Ascending aorta (tissue), 2 donors: ENCODE measurements at places on chromosomes 5 and 9.

DNA sequence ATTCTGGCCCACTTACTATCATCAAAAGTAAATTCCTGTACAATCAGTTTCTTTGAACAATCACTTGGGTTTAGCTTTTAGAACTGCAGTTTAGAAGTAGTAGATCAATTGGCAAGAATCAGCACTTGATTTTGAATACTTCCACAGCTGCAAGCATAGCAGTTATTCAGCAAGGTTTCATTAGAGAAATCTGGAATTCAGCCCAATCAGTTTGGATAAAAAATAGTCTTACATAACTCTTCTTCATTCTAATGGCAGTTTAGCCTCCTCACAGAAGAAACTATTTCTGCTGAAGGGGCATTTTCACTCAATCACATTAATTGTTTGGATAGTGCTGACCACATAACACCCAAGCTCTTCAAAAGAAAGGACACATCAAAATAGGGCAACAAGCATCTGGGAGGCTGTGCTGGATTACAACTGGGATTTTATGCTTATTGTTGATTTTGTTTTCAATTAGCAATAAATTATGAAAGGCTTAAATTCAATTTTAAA, 336.2 kb upstream of the PDE4D start:
- DNase-seq: no peak

DNA sequence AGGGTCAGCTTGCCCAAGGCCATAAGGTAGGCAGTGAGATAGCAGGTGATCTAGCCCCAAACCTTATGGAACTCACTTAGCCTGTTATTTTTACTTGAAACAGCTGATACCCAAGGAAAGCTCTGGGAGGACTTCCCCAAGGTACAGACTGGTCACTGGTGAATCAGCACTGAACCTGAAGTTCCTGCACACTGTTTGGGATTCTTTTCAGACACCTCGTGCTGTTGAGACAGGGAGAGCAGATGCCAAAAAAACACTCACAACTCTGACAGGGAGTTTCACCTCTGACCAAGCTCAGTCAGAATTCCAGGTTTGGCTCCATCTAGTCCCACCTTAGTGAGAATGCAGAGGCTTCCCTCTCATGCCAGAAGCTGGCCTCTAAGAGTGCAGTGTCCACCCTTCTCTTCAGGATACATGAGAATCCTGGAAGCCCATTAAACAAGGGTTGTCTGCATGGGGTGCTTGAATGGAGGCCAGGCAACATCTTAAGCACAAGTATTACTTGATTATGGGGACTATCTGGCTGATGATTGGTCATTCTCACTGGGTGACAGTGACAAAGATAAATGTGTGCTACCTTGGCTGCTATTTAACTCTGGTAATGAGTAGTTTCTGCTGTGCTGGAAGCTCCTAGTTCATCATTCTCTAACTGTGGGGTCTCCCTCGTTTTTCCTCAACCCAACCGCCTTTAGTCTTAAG, 122.8 kb upstream of the SLIT3 start:
- DNase-seq: no peak

- no peak for DNase-seq
Measured at GRCh38 chr9:92242260-92243136, 51.0 kb downstream of the IARS1 start.

DNA sequence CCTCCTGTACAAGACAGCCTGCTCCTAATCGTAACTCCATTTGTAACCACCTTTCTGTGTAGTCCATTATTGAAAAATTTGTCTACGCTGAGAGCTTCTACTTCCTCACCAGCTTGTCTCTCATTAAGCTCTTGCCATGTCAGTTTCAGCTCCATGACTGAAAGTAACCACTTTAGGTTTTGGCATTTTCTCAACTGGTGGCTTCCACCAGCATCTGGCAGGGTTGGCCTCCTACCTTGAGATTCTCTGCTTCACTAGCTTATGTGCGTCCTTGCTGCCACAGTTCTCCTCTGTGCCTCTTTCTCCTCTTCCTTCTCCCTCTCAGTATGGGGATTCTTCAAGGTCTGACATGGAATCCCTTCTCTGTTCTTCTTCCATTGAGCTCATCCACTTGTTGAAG, 31.8 kb downstream of the F2RL2 start:
- no peak for DNase-seq

- DNase-seq: peak; percentile 58
Measured at GRCh38 chr5:463952-464351, 21.0 kb downstream of the EXOC3 start.

DNA sequence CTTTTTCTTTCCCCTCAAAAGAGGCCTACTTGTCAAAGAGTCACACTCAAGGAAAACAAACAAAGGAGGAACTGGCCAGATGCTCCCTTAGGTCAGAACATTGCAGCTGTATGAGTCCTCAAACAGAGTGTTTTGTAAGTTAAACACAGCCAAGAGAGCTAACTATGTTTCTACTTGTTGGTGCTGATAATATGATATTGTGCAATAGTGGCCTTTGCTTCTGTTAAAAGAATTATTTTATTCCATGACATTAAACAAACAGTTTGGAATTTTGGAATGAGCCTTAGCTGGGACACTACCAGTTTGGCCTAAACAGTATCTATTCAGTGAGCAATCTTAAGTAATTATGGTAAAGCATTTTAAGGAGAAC, 56.0 kb upstream of the TPD52L3 start:
- DNase-seq: peak; percentile 70

GRCh38 chr9:79193001-79193400, 378.8 kb upstream of the TLE4 start:
- DNase-seq: no peak

- DNase-seq: no peak
Measured at GRCh38 chr9:113403646-113404045, 2.6 kb upstream of the ALAD start.

- no peak for DNase-seq
Measured at GRCh38 chr9:79902825-79903600, 331.2 kb downstream of the TLE4 start.

DNA sequence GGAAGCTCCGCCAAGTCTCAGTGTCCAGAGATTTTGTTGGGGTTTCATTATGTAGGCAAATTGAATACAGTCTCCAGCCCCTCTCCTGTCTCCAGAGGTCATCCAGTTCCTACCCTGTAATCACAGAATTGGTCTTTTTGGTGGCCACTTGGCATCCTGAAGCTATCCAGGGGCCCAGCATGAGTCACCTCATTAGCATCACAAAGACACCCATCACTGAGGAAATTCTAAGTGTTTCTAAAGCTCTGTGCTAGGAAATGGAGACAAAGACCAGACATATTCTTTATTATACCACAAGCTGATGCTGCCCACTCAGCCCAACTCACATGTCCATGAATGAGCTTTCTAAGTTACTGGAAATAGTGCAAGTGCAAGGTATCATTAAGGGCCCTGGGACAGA, 229.9 kb downstream of the DOCK8 start:
- no peak for DNase-seq

GRCh38 chr5:134189031-134189430, 12.3 kb upstream of the SKP1 start:
- DNase-seq: no peak

DNA sequence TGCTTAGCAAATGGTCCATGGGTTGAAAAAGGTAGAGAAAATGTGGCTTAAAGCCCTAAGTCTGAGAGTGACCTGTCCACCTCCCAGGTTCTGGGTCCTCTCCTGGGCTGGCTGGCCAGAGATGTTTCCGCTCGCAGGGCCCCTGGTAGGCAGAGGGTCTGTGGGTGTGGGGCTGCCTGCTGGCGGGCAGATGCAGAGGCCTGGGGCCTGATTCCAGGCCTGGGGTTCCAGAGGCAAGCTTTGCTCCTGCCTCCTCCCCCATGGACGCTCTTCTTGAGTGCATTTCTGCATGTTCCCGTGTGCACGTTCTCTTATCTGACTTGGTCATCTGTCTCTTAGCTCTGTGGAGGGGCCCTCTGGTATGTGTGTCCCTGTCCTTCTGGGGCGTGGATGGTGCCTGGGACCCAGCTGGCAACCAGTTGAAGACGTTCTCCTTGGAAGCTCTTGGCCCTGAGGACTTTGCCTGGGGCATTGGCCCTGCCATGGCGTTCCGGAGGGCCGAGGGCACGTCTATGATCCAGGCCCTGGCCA, 3.8 kb downstream of the MIGA2 start:
- DNase-seq: no peak

- DNase-seq: no peak
Measured at GRCh38 chr5:142087920-142088679, 20.5 kb upstream of the NDFIP1 start.

GRCh38 chr5:8098081-8098480, 229.1 kb downstream of the MTRR start:
- DNase-seq: no peak

GRCh38 chr9:93955111-93955980, at the start of gene BARX1:
Gene BARX1, minus strand, starts transcription at chr9:93955355. Its CDS starts 209 bp downstream, at chr9:93955146.
- DNase-seq: no peak

- no peak for DNase-seq
Measured at GRCh38 chr5:68054638-68055037, 160.9 kb upstream of the PIK3R1 start.

DNA sequence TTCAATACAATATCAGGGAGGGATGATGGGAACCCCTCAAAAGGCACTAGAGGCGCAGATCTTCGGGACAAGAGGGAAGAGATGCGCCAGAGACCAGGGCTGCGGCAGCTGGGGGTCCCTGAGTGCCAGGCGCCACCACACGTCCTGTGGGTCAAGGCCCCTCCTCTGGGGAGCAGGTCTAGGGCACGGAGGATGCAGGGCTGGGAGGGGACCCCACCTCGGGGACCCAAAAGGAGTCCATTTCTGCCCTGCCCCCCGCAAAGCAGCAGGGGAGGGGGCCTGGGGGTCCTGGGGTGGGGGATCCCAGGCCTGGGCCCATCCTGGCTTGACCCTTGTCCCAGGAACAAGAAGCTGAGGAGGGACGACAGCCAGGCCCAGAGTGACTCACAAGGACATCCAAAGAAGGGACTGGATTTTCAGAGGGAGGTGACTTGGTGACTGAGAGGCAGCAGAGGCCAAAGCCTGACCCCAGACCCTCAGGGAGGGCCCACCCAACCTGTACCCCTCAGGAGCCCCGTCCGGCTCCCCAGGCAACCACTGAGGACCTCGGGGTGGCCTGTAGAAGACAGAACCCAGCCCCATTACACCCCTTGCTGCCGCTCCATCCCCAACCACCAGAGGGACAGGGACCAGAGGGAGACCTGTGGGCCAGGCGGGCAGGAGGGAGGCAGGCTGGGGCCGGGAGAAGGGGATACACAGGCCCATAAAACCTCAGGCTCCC, 54.2 kb downstream of the LRSAM1 start:
- DNase-seq: no peak

GRCh38 chr5:179716286-179716685, 16.3 kb upstream of the MAML1 start:
- DNase-seq: no peak

GRCh38 chr5:102796498-102796897, 41.4 kb downstream of the PAM start:
- no peak for DNase-seq

DNA sequence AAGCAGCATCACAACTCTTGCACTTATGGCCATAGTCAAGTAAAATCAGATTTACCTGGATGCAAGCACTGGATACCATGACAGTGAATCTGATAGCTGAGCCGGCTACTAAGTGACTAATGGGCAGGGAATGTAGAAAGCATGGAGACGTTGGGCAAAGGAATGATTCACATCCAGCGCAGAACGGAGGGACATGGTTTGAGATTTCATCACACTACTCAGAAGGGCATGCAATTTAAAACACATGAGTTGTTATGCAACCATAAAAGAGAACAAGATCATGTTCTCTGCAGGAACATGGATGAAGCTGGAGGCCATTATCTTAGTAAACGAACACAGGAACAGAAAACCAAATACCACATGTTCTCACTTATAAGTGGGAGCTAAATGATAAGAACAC, 169.1 kb upstream of the PIK3R1 start:
- DNase-seq: peak; percentile 69

DNA sequence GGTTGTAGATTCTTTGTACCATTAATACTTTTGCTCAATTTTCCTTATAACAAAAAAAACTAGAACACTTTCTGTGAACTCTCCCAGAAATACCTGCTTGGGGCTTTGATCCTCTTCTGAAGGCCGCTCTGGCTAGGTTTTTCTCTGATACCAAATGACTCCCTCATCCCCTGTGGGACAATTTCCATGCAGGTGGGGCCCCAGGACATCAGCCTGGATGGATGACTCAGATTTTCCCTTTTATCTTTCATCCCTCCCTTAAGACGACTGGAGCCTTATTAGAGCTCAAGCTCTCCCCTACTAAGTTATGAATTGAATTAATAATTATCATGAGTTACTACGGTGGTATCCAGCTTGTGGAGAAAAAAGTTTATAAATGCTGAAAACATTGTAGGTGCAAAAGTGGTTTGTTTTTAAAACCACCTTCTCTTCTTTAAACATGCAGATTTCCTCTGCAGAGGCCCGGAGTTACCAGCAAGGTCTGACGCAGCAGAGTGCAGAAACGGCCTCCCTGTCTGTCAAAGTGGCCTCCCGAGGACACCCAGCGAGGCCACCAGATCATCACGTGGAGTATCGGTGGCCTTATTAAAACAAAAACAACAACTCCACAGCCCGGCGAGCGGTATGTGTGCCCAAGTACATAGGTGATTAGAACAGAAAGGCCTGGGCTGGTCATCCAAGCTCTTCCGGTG, 50.8 kb upstream of the IRX4 start:
- no peak for DNase-seq

DNA sequence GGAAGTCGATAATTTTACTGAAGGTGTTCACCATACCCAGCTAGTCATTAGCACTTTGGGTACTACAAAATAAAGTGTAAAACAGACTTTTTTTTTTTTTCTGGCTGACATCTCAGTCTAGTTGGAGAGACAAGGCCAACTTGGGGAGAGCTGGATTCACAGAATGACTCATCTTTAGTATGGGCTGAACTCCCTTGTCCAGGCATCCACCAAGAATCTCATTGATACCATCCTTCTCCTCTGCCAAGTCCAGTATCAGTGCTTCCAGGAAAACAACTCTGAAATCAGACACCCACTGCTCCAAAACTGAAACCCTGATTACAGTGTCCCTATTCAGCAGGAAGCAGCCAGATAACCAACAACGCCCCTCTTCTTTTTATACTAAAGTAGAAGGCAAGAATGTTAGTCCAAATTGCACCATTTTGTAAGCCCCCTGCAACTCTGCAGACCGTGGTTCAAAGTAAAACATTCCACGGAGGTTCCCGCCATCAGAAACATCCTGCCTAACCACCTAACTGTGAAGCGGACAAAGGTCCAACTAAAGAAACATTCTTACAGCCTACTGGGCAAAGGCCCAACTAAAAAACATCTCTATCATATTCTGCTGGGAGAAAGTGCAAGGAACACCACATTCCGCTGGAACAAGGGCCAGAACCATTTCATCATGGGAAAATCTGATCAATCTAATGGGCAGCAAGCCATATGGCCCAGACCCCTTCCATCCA, 728.2 kb downstream of the BRINP1 start:
- DNase-seq: no peak
